ENCODE measurements at places on chromosomes 6 and 20. TPM values are rescaled to one million over a fixed set of nuclear protein-coding genes. Genes with fewer than 3 reads are reported as not detected.

DNA sequence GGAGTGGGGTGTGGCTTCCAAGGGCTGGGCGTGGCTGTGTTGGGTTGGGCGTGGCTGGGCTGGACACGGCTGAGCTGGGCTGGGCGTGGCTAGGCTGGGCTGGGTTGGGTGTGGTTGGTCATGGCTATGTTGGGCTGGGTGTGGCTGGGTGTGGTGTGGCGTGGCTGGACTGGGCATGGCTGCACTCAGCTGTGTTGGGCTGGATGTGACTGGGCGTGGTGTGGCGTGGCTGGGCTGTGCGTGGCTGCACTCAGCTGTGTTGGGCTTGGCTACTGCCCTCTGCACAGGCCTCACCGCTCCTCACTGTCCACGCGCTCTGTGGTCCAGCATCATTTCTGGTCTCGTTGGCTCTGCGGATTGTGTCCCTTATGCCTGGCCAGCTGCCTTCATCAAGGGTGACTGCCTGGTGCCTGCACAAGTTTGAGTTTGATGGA lies 43.5 kb upstream of the SLCO4A1 start:
- no peak for DNase-seq

- no peak for DNase-seq
Measured at GRCh38 chr20:37282556-37282955, 6.9 kb upstream of the MANBAL start.

DNA sequence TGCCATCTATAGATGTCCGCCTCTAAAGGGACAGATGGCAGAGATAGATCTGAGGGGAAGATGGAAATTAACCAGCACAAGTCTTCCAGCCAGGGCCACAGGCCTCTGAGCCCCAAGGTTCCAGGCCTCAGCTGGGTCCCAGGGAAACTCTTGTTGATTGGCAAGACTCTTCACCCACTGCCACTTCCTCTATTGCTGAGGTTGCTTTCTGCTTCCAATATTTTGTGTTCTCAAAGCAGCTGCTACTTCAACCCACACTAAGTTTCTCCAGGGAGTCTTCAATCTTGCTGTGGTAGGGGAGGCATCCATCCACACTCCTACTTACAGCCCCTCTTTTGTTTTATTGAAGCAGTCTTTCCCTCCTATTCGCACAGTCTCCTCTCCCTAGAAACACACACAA lies 36.4 kb upstream of the SASH1 start:
- DNase-seq, result no peak

GRCh38 chr6:98669371-98669770 lies 165.0 kb upstream of the POU3F2 start:
- no peak for DNase-seq

DNA sequence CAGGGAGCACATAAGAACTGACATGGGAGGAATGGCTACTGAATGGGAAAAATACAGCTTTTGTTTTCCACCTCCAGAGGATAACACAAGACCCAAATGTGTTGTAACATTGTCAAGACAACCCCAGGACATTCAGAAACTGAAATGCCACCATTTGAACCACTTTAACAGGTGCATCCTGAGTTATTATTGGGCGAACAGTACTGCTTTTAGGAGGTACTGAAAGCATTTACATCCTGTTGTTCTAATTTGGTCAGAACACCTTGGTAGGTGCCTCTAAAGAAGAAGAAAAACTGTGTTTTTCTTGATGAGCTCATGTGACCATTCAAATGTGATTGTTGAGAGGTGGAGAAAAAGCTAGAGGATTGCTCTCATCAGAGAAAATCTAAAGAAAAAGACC lies 6.4 kb upstream of the TXNDC5 start:
- no peak for DNase-seq

Gene SSR1
- polyA plus RNA-seq, result 15.1 TPM

DNA sequence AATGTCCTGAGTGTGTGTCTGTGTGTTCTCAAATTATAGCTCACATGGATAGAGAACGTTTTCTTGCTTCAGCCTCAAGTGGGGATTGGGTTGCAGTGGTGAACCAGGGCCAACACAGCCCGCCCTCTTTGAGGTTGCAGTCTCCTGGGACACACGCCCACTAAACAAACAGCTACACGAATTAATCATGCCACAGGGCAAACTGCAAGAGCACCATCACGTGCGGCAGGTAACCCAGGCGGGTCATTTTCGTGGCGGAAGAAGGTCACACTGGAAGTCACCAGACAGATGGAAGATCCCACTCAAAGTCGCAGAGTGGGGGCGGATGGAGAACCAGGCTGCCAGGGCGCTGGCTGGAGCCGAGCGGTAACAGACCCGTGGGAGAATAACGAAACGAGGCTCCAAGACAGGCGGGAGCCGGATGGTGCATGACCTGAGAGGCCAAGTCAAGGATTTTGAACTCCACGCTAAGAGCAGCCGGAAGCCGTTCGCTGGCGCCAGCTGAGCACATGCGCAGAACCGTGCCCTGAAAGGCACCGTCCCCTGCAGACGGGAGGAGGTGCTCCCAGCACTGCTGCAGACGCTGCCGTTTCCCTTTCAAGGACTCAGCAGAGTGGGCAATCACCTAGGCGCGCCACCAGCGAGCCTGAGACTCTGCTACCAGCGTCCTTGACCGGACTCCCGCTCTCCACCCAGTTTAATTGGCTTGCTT lies 10.7 kb downstream of the DLL1 start:
- DNase-seq, result peak; percentile 87

GRCh38 chr6:93304505-93304904 lies 114.9 kb downstream of the EPHA7 start:
- no peak for DNase-seq

Gene PAK5
- 2.4 TPM for polyA plus RNA-seq

GRCh38 chr20:22572023-22572422 lies 12.3 kb downstream of the FOXA2 start:
- no peak for DNase-seq

DNA sequence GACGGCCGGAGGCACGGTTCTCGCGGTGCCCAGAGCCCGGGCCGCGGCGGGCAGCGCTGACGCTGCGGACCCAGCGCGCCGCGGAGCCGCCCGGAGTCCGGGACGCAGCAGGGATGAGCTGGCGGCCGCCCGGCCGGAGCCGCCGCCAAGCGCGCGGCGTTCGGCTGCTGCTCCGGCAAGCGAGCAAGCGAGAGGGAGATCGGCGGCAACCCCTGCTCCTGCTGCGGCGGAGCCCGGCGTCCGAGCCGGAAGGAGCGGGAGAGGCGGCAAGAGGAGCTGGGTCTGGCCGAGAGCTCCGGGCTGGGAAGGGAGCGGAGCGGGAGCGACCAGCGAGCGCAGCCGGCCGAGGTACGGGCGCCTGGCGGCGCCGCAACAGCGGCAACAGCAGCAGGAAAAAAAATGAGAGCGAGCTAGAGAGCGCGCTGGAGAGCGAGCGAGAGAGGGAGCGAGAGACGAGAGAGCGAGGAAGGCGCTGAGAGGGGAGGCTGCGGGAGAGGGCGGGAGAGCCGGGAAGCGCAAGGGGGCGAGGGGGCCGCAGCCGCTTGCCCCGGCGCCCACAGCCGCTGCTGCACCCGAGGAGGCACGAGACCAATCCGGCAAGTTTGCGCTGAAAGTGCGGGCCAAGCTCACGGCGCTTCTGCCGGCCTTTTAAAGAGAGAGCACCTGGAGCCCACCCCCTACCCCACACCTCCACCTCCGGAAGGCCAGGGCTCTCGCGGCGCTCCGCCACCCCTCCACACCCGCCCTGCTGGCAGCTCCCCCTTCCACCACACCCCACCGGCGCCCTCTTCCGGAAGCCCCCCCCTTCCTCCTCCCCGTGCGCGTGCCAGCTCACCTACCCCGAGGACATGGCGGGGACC lies 496 bp downstream of the GRM4 start:
- DNase-seq, result no peak

- no peak for DNase-seq
Measured at GRCh38 chr20:6384956-6385486, 262.2 kb upstream of the FERMT1 start.

- DNase-seq, result peak; percentile 73
Measured at GRCh38 chr6:31400467-31401289, 2.7 kb upstream of the MICA start.

Gene HLA-DOA
- polyA plus RNA-seq, result 1.9 TPM
